ENCODE measurements at places on chromosomes 5 and 9.
A peak's percentile ranks its signal among the peaks of the same experiment; 100 is the strongest.

DNA sequence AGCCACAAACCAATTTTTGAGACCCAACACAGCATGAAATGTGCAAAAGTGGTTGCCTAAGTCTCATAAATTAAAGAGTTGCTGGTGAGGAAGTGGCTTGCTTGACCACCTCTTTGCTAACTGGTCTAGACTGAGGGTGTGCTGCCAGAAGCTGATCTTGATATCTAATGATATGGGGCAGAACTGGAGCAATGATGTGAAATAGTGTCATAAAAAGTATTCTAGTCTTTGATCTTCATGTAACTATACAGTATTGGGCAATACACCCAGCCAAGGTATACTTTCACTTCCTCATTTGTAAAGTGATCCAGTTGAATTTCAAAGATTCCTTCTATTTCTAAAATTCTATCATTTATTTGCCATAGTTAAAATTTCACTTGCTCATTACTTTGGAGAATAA is 5.9 kb upstream of the YTHDC2 start:
- no peak for DNase-seq

- DNase-seq, result no peak
Measured at GRCh38 chr5:195401-196160, 4.3 kb downstream of the LRRC14B start.

- peak; percentile 23 for DNase-seq
Measured at GRCh38 chr9:17160327-17160726, 25.5 kb downstream of the CNTLN start.

GRCh38 chr5:39501397-39501796 is 76.6 kb upstream of the DAB2 start:
- no peak for DNase-seq

DNA sequence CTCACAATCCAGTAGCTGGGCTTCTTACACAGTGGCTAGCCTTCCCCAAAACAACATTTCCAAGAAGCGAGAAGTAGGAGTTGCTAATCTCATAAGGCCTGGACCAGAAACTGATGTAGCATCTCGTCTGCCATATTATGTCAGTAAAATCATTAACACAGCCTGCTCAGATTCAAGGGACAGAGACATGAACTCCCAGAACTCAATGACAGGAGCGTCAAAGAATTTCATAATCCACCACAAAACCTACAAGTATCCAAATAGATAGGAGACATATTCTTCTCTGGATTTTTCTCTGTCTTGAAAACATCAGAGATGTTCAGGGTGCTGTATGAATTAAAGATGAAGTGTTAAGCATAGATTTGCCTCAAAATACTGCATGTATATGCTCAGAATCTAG is 457.6 kb upstream of the ACTBL2 start:
- no peak for DNase-seq

DNA sequence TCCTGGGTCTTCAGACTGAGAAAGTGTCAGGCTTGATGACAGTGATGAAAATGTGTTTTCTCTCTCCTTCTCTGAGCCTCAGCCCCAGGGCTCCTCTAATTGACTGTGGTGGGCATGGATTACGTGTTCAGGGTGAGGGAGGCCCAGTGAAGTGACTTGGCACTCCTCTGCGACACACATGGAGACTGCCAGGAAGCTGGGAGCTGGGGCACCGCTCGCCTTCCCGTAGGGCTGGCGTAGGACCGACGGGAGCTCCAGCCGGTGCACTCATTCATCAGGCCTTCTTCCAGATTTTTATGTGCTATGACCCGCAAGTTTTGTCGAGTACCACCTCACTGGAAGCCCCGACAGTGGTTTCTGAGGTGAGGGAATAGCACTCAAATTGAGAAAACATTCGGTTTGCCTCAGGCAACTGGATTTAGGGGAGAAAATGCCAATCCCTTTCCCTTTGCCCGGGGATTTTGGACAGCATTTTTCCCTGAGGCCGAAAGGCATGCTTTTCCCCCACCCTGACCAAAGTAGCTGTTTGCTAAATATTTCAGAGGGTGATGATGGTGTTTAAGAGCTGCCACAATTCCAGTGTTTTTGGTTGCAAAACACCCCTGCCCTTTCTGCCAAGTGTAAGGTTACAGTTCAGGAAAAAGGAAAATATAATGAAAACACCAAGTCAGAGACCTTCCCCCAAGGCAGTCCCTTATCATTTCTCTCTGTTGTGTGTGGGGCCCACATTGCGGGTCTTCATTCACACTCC is 83.7 kb downstream of the PCSK5 start:
- DNase-seq, result no peak

GRCh38 chr5:138065102-138065501 is 18.7 kb upstream of the WNT8A start:
- DNase-seq, result peak; percentile 8

DNA sequence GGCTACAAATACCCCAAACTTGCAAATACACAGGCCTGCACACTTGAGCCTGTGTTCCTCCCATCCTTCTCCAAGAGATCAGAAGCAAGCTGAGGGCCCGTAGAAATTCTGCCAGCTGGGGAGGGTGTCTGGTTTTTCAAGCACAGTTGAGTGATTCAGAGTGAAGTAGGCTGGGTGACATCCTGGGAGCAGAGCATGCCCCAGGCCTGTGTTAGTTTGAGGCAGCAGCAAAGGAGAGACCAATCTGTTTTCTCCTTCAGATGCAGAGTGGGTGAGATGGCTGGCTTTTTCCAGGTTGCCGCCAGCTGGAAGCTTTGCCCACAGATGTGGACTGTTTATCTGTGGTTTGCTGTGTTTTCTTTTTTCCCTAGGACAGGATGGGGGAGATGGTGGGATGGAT is 63.1 kb downstream of the RCL1 start:
- no peak for DNase-seq

DNA sequence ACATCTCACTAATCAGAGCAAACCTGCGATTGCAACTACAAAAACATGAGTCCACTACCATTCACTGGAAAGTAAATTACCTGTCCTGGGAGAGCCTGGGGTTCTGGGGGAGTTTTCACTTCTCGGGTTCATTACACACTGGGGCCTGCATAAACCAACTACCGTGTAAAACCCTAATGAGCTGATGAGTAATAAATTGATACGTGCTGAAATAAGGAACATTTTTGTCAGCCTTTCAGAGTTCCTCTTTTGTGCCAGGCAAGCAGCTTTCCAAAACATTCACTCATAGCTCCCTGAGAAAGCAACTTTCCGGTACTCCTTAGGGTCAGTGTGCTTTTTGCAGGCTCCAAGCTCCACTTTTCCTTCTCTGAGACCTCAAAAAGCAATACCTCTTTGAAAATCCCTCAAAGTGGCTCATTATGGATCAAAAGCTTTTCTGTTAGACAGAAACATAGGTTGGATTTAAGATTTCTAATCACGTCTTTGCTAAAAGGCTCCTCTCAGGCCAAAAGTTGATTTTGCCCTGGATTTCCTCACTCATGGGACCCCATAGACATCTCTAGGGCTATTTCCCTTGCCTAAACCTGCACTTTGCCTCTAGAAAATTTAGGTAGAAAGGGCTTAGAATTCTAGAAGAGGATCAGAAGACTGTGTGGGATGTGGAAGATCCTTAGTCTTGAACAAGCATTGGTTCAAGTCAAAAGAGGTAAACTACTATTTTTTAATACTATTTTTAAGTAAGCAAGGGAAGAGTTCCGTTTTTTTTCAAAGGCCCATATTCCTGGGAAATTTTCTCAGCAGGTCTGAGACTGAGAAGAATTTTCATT is 74.8 kb downstream of the ST8SIA4 start:
- peak; percentile 63 for DNase-seq

DNA sequence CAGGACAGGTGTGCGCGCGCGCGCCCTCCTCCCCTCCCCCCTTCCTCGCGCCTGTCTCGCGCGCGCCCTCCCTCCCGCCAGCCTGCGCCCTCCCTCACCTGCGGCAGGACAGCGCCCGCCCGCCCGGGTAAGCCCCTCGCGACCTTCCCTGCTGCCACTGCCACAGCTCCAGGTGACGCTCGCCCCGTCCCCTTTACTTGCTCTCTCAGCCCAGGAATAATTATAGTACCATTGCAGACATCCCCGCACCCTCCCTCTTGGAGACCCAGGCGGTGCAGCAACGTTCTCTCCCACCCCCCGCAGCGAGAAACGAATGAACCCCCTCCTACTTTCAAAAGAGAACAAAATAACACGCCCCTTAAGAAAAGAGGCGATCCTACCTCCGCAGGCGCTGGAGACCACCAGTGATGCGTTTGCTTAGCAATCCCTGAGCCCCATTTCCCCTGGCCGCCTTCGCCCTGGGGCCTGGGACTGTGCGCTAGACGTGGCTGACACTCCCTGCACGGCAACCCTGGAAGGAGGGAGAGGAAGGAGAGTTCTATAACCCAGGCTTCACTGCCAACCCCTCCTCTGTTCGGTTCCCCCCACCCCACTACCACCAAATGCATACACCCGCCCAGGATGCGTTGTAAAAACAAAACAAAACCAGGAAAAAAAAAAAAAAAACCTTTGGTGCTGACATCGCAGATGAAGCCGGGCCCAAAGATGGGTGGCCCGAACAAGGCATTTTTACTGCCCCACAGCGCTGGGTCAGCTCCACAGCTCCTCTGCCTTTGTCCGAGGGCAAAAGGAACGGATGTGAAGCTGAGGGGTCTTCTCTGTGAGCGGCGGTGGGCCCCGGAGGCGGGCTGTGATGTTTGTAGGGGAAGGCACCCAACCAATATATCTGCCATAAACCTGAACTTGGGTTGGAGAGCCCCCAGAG is 5.6 kb upstream of the PURA start:
- DNase-seq, result peak; percentile 35

DNA sequence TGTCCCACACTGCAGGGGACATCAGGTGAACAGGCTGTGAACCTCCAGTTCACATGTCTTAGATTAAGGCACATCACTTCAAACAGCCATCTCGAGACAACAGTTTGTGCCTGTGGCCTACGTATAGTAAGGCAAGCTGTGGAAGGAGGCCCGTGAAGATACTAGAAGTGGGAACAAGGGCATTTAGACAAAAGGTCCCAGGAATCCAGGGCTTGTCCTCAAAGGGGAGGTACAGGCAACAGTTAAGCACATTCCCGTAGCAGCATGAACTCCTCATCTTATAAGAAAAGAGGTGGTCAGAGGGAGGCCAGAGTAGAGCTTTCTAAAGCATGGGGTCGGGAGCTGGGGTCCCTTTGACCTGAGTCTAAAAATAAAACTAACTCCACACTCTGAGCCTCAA is 122.5 kb upstream of the TRPM3 start:
- DNase-seq, result no peak

GRCh38 chr5:148910686-148911361 is 84.4 kb downstream of the ADRB2 start:
- DNase-seq, result peak; percentile 86

DNA sequence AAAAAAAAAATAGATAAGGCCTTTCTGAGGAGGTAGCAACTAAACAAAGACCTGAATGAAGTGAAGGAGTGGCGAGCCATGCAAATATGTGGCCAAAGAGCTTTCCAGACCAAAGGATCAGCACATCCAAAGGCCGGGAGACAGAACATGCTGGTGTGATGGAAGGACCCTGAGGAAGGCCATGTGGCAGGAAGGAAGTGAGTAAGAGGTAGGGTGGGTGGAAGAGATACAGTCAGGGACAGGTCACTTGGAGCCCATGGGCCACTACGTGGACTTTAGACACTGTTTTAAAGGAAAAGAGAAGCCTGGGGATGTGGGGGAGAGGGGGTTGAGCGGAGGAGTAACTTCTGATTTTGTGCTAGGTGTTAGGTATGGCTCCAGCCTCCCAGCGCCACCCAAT is 31.3 kb downstream of the SPRY4 start:
- DNase-seq, result peak; percentile 5

DNA sequence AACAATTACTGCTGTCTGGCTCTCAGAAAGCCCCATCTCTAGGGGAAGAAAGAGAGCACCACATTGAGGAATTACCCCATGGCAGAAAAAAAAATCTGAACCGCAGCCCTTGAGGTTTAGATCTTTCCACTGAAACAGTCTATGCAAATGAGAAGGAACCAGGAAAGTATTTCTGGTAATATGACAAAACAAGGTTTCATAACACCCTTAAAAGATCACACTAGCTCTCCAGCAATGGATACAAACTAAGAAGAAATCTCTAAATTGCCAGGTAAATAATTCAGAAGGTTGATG is 427.1 kb downstream of the PRELID2 start:
- DNase-seq, result no peak

GRCh38 chr5:1055896-1056610 is 47.5 kb downstream of the NKD2 start:
- no peak for DNase-seq

GRCh38 chr5:115496936-115497576 is 47.5 kb downstream of the FEM1C start:
- no peak for DNase-seq

DNA sequence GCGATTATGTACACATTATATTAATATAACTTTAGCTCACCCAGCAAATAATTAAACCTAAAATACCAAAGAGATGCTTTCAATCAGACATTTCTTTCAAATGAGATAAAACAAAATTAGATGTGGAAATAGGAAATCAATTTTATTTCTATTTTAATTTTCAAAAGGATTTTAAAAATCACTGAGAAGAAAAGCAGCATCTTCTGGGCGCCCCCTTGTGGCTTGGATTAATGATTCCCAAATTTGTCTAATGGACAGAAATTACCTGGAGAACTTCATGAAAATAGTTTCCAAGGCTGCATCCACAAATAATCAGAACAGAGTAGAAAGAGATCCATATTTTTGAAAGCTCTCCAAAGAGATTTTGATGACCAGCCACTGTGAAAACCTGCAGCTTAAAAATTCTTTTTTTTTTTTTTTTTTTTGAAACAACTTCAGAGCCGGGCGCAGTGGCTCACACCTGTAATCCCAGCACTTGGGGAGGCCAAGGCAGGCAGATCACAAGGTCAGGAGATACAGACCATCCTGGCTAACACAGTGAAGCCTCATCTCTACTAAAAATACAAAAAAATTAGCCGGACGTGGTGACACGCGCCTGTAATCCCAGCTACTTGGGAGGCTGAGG is 50.9 kb upstream of the CEMIP2 start:
- DNase-seq, result peak; percentile 69

DNA sequence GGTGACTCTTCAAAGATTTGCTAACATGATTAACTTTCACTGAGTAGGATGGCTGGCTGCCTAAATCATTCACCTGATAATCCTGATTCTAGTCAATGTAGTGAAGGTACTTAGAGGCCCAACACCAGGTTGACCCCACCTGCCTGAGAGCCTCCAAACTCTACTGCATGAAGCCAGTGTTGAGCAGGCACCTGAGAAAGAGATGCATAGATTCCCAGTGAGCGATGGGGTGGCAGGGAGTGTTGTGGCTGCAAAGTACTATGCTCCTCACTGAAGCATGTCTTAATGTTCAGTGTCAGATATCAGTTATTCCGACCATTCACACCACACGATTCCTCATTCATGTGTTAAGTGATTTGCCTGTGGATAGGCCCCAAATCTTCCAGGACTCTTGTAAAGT is 804.4 kb downstream of the TLE4 start:
- DNase-seq, result no peak

DNA sequence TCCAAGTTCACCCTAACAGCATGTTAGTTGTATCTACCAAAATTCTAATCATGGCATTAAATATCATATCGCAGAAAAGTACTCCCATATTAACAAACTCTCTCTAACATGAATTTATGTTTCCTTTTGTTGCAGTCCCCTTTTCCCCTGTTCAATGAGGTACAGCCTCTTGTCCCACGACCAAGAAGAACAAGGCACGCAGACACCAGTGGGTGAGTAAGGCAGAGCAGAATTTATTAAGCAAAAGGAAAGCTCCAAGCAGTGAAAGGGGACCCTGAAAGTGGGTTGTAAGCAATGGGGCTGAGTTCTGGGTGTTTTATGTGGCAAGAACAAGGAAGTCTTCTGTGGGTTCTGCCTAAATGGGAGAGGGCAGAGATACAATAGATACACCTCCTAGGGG is 183.5 kb downstream of the LURAP1L start:
- no peak for DNase-seq

GRCh38 chr5:179319123-179319522 is 26.1 kb downstream of the ADAMTS2 start:
- no peak for DNase-seq

GRCh38 chr9:116160676-116161571 is 7.3 kb downstream of the PAPPA start:
- DNase-seq, result no peak

Measured in suppressor macrophage (primary cell).